Amygdala (tissue), 56 donors: ENCODE measurements at places on chromosomes 13 and 19.
A peak's percentile ranks its signal among the peaks of the same experiment; 100 is the strongest.

DNA sequence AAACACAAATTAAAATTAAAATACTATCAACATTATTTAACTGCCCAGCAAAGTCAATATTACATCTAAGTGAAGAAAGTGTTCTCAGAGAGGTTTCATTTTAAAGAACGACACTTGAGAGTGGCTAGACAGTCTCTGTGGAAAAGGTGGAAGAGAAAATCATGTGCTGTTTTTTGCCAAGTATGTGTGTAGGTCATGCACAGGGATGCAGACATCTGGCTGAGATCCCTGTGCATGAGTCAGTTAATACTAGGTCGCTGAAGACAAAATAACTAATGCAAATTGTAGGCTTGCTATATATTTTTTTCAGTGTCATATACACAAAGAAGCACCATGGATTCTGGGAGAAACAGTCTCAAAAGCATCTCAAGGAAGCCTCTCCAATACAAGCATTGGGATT, 44.3 kb upstream of the ENOX1 start:
- no peak for DNase-seq

DNA sequence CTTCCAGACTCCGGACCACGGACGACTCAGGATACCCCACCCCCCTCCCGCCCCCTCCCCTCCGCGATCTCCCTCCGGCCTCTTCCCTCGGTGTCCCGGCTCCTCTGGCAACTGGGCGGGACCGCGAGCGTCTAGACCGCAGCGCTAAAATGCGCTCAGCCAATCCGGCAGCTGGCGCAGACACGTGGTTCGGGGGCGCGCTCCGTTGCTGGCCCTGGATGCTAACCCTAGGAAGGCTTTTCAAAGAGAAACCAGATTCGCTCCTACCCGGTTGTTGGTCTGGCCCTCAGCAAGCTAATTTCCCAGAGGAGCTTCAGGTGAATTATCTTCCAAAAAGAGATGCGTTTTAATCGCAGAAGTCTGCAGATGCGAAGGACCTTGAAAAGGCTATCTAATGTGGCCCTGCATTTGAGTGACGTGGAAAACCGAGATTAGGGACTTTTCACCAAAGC, at the start of gene DZIP1:
Gene DZIP1, minus strand, starts transcription at position 106 of the 452 bp plus-strand sequence. CDS start 2,677 bp downstream, outside the sequence.
- peak; percentile 57 for DNase-seq

- DNase-seq: no peak
Observed at GRCh38 chr19:48715681-48716171, 3.8 kb downstream of the MAMSTR start.

- no peak for DNase-seq
Observed at GRCh38 chr13:112067116-112067741, at the start of gene SOX1. TSS of gene SOX1 (plus strand) at chr13:112067149. CDS start at chr13:112067659, 510 bp downstream.

- no peak for DNase-seq
Observed at GRCh38 chr13:33051632-33052031, 35.4 kb downstream of the KL start.

DNA sequence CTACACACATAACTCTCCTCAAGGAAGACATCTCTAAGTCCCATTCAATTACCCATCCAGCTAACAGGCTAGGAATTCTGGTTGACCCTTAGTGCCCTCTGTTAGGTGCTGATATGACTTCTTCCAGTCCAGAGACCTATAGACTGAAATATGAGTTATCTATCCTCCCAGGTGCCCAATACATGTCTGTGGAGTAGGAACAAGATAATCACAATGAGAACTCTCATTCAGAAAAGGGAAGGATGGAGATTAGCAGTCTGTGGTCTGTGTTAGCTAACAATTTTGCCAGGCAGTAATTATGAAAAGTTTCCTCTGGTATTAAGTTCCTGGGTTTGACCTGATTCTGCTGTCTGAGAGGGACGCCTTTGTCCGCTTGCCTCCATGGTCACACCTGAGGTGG, 44.2 kb upstream of the SLAIN1 start:
- DNase-seq: no peak

GRCh38 chr13:79937311-79937710, 403.6 kb downstream of the SPRY2 start:
- no peak for DNase-seq

DNA sequence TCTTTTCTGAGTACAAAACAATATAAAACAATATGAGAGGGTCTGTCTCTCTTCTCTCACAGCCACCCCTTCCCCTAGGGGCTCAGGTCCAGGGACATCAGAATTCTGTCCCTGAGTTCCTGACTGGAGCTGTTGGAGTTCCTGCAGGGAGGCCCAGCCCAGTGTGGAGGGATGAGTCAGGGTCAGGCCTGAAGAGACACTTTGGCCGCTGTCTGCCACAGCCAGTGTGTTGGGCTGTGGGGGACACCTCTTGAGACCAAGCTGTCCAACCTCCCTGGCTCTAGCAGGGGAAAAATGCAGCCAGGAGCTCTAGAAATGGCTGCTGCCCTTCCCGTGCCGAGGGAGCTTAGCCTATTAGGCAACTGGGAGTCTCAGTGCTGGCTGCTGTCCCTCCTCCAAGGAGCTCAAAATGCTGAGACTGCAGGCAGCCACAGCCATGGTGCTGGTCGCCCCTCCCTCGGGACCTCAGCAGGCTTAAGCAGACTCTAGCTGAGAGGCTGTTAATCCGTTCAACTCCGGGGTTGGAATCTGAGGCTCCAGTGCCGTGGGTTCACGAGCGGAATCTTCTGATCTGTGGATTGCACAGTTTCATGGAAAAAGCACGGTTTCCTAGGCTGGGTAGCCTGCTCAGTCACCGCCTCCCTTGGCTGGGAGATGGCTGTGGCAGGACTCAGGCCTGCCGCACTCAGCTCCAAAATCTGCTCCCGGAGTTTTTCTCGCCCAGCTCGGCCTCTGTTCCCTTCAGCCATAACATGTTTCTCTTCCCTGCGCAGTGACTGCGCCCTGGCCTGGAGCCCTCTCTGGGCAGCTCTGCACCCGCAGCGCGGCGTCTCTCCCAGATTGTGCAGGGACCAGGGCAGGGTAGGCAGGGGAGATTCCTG, 3.8 kb upstream of the ZNF626 start:
- DNase-seq: peak; percentile 26

DNA sequence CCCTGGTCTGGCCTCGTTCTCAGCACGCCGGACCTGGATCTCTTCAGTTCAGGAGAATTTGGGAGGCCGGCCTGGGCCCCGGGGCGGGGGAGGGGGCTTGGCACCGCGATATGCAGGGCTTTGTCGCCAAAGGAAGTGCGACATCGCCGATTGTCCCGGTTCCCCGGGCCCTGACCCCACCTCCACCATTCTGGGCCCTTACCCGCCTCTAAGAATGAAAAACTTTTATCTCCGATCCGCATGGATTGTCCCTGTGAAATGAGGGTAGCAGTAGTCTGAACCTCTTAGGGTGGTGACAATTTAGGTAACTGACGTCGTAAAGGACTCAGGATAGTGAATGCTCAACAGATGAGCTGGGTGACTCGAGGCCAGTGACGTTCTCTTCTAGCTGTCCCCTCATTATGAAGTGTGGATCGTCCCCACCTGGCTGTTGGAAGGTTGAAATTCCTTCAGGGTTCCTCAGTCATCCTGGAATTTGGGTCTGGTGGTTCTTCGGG, 650 bp downstream of the DDA1 start:
- no peak for DNase-seq

DNA sequence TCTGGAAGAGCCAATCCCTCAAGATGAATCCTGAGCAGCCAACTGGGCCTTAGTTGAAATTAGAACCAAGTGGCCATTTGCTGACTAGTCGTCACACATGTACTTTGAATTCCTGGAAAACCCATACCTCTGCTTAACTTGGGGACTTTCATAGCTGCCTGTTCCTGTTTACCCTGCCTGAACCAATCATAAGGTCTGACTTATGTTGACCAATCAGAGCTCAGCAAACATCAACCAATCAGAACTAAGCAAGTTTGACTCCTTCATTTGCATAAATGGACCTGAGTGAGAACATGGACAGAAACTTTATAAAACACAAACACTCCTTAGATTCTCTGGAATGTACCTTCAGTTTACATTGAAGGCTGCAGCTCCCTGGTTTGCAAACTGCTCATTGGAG, 50.8 kb downstream of the LATS2 start:
- DNase-seq: no peak
